ENCODE measurements at places on chromosomes 5 and 9. TPM values are rescaled to one million over a fixed set of nuclear protein-coding genes. Genes with fewer than 3 reads are reported as not detected.
A peak's percentile ranks its signal among the peaks of the same experiment; 100 is the strongest.

DNA sequence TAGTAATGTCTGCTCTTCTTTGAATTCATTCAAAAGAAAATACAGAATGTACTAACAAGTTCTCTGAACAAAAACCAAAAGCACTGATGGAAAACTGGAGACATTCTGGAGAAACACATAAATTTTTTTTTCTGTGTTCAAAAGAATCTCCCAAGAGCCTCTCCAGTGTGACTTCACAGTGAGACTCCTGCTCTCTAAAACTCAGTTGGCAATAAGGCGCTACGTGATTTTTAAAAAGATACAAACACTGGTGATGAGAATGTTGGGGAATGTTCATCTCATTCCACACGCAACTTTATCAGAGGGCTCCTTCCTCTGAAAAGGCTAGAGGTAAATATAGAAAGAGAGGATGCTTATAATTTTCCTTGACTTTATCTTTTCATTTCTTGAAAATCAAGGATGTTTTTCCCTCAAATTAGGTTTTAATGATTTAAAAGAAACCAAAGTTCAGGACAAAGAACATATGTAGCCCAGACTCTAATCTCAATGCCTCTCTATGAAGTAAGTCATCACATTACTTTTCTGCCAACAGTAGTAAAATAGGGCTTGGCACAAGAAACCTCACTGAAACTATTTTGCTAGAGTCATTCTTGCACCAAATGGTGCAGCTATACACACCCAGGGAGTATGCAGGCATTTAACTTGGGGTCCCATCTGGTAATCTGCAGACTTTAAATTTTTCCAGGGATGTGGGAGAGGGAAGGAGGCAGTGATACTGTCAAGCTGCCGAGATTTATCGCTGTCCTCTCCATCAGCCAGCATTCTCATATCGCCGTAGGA lies 12.9 kb upstream of the AOPEP start:
- H3K4me3 ChIP-seq, result no peak overlapping the region
- peaks cover 10% of the 10 kb centered on the region for H3K4me1 ChIP-seq
- peaks cover 13% of the 10 kb centered on the region for H3K27me3 ChIP-seq
- DNase-seq, result no peak
- H3K27ac ChIP-seq, result no peak overlapping the region

GRCh38 chr9:134775081-134775951 lies 105.3 kb upstream of the FCN2 start:
- H3K36me3 ChIP-seq, result no peaks in the 10 kb centered on the region
- H3K4me3 ChIP-seq, result no peak overlapping the region
- DNase-seq, result no peak

The ANKRA2 gene
- total RNA-seq, result 26.5 TPM

- peak overlapping the region; percentile 66 for H3K4me3 ChIP-seq
- H3K36me3 ChIP-seq, result peaks cover 13% of the 10 kb centered on the region
- peak overlapping the region; percentile 89 for H3K27ac ChIP-seq
- H3K27me3 ChIP-seq, result no peaks in the 10 kb centered on the region
- H3K4me1 ChIP-seq, result peaks cover 26% of the 10 kb centered on the region
Observed at GRCh38 chr9:91192381-91193086, 169.2 kb downstream of the AUH start.

DNA sequence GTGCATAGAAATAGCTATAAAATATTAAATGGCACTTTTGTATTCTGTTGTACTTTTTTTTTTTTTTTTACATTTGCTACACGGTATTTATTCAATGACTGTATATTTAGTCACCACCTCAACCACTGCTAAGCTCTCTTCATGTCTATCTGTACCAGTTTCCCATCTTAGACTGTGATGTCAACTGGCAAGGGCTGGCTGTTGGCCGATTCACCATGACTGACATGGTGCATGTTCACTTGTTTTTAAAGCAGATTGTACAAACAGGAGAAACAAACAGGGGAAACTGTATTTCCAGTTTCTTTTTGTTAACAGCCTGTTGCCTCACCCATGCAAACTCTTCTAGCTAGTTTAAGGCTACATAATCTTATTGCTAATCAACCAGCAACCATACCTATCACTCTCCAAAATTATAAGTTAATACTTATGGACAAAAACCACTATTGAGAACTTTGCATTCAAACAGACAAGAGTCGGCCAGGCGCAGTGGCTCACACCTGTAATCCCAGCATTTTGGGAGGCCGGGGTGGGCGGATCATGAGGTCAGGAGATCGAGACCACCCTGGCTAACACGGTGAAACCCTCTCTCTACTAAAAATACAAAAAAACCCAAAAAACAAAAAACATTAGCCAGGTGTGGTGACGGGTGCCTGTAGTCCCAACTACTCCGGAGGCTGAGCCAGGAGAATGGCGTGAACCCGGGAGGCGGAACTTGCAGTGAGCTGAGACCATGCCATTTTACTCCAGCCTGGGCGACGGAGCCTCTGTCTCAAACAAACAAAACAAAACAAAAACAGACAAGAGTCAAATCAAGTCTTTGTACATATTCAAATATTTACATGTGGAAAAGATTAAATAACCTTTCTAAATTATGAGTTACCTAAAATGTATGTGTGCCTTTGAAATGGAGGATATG lies 13.2 kb downstream of the ZFAND5 start:
- H3K4me1 ChIP-seq, result peaks cover 27% of the 10 kb centered on the region
- peaks cover 46% of the 10 kb centered on the region for H3K36me3 ChIP-seq
- no peak overlapping the region for H3K27ac ChIP-seq
- no peak for DNase-seq
- H3K4me3 ChIP-seq, result no peak overlapping the region
- no peaks in the 10 kb centered on the region for H3K27me3 ChIP-seq

GRCh38 chr5:142233083-142234032 lies 91.5 kb downstream of the SPRY4 start:
- no peak overlapping the region for H3K4me3 ChIP-seq
- H3K36me3 ChIP-seq, result peaks cover 6% of the 10 kb centered on the region
- DNase-seq, result no peak
- no peak overlapping the region for H3K27ac ChIP-seq
